ENCODE measurements at places on chromosomes 2 and 18.

GRCh38 chr18:45802814-45803492, 22.5 kb upstream of the SIGLEC15 start:
- DNase-seq, result peak; percentile 85

GRCh38 chr18:62938006-62938405, 222.7 kb downstream of the PHLPP1 start:
- DNase-seq, result no peak

- no peak for DNase-seq
Observed at GRCh38 chr2:206256706-206257205, 17.7 kb upstream of the ZDBF2 start.

GRCh38 chr2:231987124-231987727, 25.7 kb downstream of the DIS3L2 start:
- DNase-seq, result no peak

- DNase-seq, result no peak
Observed at GRCh38 chr2:156099382-156099781, 233.1 kb downstream of the NR4A2 start.

- DNase-seq, result no peak
Observed at GRCh38 chr2:241061275-241061674, 40.8 kb downstream of the MTERF4 start.

- no peak for DNase-seq
Observed at GRCh38 chr2:103289105-103289725, 527.4 kb downstream of the TMEM182 start.

DNA sequence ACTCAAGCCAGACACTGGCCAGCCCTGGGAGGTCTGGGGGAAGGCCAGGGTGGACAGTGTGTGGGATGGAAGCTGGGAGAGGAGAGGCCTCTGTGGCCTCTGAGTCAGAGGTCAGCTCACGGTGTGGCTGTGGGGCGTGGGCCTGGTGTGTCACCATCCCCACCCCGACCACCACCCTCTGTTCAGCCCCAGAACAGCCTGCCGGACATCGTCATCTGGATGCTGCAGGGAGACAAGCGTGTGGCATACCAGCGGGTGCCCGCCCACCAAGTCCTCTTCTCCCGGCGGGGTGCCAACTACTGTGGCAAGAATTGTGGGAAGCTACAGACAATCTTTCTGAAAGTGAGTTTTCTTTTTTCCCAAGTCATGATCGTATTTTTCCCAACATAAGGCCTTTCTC, 110.5 kb downstream of the DYSF start:
- no peak for DNase-seq

GRCh38 chr2:207235621-207236020, 69.9 kb upstream of the KLF7 start:
- no peak for DNase-seq

DNA sequence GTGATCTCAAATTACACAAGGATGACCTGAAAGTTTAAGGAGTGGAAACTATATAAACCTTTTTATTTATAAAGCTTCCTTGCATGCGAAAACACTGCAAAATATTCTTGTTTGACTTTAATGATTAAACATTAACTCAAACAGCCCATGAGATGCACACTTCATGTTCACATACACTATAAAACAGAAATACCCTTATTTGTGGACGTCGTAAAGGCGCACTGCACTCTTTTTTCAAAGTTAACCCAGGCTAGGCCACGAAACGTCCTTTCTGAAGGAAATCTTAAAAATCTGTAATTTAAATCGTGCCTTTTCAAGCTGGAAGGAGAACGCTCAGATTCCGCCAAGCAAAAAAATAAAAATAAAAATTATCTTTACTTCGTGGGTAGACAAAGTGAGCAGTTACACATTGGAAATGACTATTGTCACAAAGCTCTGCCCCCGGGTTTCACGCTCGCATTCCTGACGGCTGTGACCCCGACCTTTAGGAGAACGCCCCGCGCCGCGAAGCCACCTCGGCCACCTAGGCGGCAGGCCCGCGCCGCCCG, 728 bp downstream of the FAM168B start:
- DNase-seq, result no peak

GRCh38 chr18:74342416-74343043, 26.9 kb downstream of the C18orf63 start:
- DNase-seq, result no peak

DNA sequence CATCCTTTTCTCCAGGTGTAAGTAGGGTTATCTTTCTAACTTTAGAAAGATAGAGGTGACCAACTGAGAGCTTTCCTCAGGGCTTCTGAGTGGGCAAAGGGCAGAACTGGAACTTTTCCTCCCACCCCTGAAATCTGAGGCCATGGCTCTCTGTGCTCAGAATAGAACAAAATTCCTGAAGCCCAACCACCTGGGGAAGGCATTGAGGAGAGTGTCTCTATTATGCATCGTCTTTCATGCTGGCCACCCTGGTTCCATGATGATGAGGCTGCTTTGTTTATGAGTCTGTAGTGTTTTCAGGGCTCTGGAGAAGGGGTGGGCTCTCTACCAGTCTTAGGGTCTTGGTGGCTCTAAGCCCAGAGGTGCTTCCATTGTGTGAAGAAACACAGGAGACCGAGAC, 30.7 kb upstream of the IL1R1 start:
- DNase-seq, result no peak

DNA sequence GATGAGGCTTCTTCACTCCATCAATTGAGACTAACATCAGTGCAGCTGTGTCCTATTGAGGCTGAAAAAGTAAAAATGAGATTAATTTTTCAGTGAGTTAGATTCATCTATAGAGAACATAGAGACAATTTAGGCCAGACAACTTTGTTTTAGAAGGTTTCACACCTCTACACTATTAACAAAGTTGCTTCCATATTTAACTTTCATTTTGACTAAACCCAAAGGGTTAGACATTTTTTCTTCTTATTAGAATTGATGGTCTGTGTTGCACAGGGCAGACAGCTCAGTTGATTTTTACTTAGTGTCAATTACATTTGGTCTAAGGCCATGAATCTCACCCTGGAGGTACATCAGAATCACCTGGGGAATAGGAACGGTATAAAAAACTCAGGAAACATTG, 130.2 kb upstream of the NXPH2 start:
- no peak for DNase-seq

DNA sequence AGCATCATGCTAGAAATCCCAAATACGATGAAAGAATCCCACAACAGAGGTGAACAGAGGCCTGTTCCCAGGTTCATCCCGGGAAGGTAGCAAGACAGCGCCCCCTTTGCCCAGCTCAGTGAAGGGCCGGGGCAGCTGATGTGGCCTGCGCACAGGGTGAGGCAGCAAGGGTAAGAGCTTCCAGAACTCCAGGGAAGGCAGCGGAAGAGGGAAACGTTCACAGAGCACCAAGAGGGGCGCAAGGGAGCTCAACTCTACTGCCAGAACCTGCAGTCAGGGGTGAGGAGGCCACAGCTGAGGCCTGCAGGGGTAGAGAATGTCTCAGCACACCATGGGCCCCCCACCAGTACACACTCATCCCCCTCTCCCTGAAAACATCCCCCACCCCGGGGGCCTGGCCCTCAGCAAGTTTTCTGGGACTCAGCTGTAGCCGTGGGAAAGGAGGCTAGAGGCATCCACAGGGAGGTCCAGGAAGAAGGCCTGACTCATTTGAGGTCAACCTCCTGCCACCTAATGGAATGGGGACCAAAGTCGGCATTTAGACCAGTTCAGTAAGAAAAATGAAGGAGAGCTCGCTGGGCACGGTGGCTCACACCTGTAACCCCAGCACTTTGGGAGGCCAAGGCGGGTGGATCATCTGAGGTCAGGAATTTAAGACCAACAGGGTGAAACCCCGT, 95.6 kb upstream of the ASAP2 start:
- DNase-seq, result no peak

DNA sequence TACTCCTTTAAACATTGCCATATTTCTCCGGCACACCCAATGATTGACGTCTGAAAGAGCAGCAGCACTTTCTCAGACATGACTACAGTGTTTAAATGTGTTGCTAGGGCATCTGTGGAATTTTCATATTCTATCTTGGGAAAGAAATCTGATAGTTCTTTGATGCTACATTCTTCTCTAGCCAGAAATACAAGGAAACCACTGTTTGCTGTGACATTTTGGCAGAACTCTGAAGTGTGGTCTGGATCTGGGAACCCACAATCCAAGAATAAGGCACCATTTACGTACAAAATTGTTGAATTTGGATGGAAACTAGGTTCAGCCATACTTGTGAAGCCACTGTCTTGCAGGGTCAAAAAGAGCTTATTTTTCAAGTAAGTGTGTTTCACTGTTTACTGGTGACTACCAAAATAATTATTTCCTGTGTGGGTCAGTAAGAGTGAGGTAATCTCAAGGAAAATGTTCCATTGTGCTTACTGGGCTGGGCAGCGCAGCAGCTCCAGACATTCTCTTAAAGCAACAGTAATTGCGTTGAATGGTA, 21.3 kb upstream of the CD28 start:
- DNase-seq, result no peak

GRCh38 chr2:240309214-240309613, 126.2 kb upstream of the GPC1 start:
- no peak for DNase-seq

GRCh38 chr2:117613101-117613500, 201.4 kb upstream of the DDX18 start:
- no peak for DNase-seq

- DNase-seq, result no peak
Observed at GRCh38 chr2:63680455-63680854, 91.7 kb downstream of the MDH1 start.

DNA sequence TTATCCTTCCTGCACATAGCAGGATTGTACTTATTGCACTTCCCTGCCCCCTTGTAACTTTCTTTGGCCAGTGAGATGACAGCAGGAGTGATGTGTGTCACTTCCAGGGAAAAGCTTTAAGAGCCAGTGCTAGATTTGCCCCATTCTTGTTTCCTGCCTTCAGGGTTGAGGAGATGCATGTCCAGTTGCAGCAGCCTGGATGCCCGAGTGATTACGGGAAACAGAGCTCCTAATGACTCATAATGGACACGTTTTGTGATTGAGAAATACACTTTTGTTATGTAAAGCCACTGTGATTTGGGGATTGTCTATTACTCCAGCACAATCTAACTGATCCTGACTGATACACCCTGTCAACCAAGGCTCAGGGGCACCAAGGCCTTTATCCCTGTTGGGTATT, 5.0 kb upstream of the TET3 start:
- DNase-seq, result peak; percentile 73

GRCh38 chr2:153557714-153558113, 79.2 kb upstream of the RPRM start:
- DNase-seq, result no peak

GRCh38 chr18:34222307-34223163, 2.2 kb downstream of the NOL4 start:
- DNase-seq, result no peak

DNA sequence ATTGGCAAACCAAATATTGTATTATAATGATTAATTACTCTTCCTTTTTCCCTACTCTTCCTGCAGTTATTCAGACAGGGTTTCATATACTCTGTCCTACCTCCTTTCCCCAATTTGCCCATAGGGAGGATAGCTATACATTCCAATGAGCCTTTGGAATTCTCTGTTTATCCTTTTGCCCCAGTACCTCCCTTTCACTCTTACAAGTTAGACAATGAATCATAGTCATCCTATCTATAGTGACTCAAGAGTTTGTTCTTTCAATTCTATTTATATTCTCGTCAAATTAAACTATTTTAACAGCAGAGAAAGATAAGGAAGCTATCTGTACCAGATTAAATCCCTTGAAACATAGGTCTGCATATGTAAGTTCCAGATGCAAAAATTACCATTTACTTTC, 437.5 kb downstream of the NR4A2 start:
- no peak for DNase-seq
